ENCODE measurements at places on chromosomes 13 and 19.

DNA sequence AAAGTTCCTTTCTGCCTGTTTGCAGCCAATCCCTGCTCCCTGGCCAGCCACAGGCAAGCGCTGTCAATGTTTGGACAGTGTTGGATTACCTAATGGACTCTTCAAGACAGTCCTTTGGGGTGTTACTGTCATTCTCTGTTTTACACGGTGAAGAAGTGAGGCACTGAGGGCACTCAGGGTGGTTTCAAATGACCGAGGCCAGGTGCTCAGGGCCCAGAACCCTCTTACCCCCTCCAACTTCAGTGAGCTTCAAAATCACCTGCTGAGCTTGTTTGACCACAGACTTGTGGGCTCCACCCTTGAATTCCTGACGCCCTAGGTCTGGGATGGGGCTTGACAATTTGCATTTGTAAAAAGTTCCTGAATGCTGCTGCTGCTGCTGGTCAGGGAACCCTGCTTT lies 97.9 kb downstream of the GGACT start:
- DNase-seq: no peak

DNA sequence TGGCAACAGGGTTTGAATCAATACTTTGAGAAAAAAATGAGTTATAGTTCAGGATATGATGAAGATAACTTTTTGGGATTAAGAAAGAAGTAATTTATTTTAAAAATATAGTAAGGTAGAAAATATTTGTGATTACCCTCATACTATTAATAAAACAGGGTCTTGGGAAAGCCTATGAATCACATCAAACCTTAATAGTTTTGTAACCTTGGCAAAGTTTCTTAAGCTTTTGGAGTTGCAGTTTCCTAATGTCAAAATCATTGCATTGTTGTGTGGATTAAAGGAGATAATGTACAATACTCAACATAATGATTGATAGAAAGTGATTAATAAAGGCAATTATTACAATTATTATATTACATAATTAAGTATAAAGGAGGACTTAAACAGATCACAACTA lies 149.0 kb downstream of the LMO7 start:
- no peak for DNase-seq

GRCh38 chr13:51707461-51707860 lies 96.5 kb downstream of the DHRS12 start:
- no peak for DNase-seq

- no peak for DNase-seq
Observed at GRCh38 chr19:29804493-29804892, 7.3 kb upstream of the CCNE1 start.

DNA sequence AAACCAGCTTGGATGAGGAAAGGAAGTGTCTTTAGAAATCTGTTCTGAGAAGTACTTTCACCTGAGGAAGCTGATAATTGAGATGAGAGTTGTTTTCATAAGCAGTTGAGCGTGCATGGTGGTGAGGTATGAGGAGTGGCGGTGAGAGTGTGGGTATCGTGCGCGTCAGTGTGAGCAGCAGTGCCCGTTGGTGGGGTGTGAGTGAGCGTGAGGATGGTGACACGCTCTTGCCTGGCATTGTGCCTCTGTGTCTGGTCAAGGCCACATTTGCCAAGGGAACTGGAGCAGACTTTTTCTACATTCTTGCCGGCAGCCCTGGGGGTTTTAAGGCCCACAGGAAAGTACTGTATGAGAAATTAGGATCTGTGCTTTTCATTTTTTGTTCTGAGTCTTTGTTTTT lies 36.5 kb upstream of the TEX29 start:
- DNase-seq: no peak

DNA sequence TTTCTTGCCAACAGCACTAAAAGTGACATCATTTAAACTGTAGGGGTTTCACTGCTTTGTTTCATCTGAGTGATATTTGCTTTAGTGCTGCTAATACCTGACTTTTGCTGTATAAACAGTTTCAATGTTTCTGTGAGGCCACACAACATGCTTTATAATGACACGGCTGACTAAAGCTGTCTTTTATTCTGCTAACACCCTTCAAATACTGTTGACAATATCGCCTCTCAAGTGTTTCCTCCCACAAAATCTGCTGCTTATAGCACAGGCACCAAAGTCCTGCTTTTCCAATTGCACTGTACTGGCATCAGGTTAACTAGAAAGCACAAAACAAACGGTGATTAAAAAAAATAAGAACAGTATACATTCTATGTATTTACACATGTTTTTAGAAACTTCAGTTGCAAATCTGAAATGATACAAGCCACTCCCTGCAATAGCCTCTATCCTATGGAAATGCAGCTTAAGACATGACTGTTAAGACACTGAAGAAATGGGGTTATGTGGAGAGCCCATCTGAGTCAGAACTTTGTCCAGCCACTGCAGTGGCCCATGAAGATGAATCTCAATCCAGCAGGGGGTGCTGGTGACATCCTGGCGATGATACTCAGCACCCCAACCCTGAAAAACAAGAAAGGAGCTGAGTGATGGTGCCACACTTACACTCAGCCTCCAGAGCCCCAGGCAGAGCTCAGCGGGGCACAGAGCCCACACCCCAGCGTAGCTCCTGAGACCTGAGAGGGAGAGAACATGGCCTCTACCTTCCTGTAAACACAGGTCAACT lies 29.4 kb downstream of the RFXAP start:
- no peak for DNase-seq

GRCh38 chr13:48731001-48731658 lies 77.4 kb downstream of the CYSLTR2 start:
- no peak for DNase-seq

DNA sequence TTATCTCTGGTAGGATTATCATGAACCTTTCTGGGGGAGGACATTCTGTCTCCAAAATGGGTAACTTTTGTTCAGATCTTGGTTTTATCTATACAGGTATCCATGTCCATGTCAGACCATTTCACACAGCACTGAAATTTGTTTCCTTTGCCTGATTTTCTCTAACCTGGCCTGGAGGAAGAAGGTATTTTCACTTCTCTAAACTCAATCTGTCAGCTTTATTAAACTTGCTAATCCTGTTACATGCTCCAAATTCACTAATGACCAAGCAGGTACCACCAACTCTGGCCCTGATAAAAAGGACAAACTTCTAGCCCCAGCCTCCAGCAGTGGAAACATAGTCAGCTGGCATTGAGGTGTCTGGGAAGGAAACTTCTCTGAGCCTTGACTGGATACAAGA lies 234.4 kb downstream of the DNAJC15 start:
- DNase-seq: no peak

GRCh38 chr19:50286443-50286842 lies 42.7 kb downstream of the KCNC3 start:
- no peak for DNase-seq

- DNase-seq: no peak
Observed at GRCh38 chr13:60707878-60708277, 310.9 kb downstream of the TDRD3 start.

DNA sequence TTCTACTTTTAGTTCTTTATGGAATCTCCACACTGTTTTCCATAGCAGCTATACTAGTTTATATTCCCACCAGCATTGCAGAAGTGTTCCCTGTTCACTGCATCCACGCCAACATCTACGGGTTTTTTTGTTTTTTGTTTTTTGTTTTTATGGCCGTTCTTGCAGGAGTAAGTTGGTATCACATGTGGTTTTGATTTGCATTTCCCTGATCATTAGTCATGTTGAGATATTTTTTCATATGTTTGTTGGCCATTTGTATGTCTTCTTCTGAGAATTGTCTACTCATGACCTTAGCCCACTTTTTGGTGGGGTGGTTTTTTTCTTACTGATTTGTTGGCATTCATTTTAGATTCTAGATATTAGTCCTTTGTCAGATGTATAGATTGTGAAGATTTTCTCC lies 89.7 kb downstream of the FRY start:
- no peak for DNase-seq

DNA sequence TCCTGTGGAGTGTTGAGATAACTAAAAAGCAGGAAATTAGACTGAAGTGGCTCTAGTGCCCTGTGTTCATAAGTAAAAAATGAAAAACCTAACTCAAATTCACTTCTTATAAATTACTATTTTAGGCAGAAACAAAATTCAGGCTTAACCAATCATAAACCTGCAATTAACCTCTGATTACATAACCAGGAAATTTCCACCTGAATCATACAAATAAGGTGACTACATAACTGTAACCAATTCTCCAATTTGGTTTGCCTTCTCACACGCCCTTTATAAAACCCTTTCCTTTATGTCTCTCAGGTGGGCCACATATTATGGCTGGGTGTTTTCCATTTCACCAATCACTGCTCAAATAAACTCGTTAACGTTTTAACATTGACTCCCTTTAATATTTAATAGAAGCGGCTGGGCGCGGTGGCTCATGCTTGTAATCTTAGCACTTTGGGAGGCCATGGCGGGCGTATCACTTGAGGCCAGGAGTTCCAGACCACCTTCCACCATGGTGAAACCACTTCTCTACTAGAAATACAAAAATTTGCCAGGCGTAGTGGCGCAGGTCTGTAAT lies 22.9 kb upstream of the ZNF724 start:
- DNase-seq: no peak

- DNase-seq: no peak
Observed at GRCh38 chr19:47469719-47470118, 2.0 kb downstream of the SLC8A2 start.

GRCh38 chr13:61495648-61496047 lies 80.0 kb upstream of the PCDH20 start:
- no peak for DNase-seq

GRCh38 chr13:40626561-40626960 lies 39.9 kb downstream of the FOXO1 start:
- DNase-seq: no peak

DNA sequence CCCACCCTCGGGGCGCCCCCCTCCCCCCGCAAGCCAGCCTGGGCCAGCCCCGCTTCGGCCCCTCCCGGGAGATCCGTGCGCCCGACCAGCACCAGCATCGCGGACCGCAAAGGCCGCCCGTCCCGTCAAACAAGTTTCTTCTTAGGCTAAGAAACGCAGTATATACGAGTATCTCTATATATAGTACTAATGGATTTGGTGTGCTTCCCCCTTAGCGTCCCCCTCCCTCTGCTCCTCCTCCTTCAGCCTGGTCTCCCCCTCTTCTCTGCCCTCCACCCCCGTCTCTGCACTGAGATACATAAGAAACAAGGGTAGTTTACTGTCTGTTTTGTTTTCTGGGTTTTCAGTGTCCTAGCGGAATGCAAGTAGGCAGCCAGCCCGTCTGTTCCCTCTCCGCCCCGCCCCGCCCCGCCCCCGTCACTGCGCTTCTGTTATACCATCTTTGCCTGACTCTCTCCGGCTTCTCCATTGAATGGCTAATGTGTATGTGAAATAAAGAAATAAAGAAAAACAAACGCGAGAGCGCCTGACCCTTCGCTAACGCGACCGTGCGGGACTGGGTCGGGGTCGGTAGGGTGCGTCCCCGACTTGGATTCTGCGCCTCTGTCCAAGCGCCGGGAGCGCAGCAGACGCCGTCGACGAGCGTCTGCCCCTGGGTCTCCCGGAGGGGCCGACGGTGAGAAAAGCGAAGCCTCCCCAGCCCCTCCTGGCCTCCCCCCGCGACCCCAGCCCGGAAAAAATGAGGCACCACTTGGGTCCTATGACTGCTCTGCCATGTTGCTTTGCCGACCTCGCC lies 4.2 kb downstream of the LYL1 start:
- no peak for DNase-seq

DNA sequence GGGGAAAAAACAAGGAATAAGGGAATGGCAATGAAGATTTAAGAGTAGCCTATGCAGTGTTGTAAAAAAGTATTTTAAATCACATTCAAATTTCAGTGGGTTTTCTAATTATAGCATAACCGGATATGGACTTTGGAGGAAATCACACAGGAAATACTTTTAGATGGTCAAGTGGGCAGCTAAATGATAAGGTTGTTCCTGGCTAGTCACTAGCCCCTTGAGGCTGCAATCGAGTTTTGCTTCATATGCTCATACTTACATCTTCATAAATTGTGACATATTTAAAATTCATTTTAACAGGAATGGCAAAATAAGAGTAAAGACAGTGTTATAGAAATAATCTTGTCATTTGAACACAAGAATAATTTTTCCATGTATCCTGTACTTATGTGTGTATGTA lies 88.9 kb downstream of the WDFY2 start:
- no peak for DNase-seq

GRCh38 chr19:31908496-31909225 lies 436.7 kb upstream of the ZNF507 start:
- DNase-seq: no peak

GRCh38 chr13:67967031-67967430 lies 736.9 kb upstream of the PCDH9 start:
- no peak for DNase-seq

GRCh38 chr13:112177450-112178288 lies 110.7 kb downstream of the SOX1 start:
- no peak for DNase-seq

All from esophagus squamous epithelium (tissue), 5 donors.